Pancreas (tissue), 10 donors: ENCODE measurements at places on chromosomes 2 and 18. TPM values are rescaled to one million over a fixed set of nuclear protein-coding genes. Genes with fewer than 3 reads are reported as not detected.

PLGLB2 gene
- polyA plus RNA-seq, result 3.7 TPM

DNA sequence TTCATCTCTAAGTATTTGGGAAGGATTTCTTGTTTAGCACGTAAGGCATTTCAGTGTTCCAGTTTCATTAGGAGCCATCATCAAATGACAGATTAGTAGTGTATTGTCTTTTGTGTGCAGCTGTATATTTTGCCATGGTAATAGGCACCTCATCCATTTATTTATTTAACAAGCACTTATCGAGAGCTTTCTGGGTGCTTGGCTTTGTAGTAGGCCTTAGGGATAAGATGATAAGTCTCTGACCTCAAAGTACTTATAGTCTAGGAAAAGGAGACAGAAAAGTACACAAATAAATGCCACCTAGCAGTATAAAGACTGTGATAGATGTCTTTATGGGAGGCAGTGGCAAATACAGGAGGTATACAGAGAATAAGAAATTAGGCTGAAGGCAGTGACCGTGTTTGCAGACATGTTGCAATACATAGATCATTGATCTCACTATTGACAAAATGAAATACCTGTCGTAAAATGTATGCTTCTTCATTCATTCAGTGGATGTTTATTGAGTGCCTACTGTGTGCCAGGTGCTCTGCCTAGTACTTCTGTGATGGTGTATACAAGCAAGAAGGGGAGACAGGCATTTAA is 265.9 kb downstream of the SETBP1 start:
- H3K27ac ChIP-seq, result no peak overlapping the region
- no peak overlapping the region for H3K4me3 ChIP-seq
- no peaks in the 10 kb centered on the region for H3K4me1 ChIP-seq
- DNase-seq, result no peak
- H3K36me3 ChIP-seq, result no peaks in the 10 kb centered on the region

LINC00305 gene
- 0.09 TPM for polyA plus RNA-seq

RNU2-63P gene
- not detected for polyA plus RNA-seq

DNA sequence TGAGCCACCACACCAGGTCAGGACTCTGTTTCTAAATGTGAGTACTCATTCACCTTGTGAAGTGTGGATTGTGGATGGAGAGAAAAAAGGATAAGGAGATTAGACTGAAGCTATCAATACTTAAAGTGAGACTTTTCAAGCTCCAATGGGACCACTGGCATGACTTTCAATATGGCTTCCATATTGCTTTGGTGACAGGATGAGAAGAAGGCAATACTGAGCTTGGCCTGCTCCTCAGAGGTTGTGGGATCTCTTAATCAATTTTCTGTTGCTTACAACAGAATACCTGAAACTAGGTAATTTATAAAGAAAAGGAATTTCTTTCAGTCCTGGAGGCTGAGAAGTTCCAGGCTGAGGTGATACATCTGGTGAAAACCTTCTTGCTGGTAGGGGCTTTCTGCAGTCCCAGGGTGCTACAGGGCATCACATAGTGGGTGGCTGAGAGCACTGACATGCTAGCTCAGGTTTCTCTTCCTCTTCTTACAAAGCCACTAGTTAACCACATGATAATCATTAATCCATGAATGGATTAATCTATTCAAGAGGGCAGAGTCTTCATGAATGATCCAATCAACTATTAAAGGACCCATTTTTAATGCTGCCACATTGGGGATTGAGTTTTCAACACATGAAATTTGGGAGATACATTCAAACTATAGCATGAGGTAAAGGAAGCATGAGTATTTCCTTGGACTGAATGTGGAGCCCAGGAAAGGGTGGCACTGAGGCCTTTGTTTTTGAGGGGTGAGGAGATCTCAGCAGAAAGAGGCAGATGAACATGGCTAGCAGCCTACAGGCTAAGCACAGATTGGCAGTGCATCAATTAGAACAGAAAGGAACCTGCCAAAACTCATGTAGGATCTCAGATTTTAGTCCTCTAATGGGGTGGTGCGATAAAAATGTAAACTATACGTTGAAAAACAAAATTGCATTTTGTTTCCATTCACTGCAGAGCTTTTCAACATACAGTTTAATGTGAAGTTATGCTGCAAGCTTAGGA is 274.5 kb downstream of the PIK3C3 start:
- H3K27ac ChIP-seq, result no peak overlapping the region
- no peaks in the 10 kb centered on the region for H3K36me3 ChIP-seq
- H3K4me1 ChIP-seq, result no peaks in the 10 kb centered on the region
- no peak overlapping the region for H3K4me3 ChIP-seq
- no peak for DNase-seq
